Spinal cord (tissue), 10 donors: ENCODE measurements at places on chromosomes 4 and X. TPM values are rescaled to one million over a fixed set of nuclear protein-coding genes. Genes with fewer than 3 reads are reported as not detected.
A peak's percentile ranks its signal among the peaks of the same experiment; 100 is the strongest.

NHS gene
- 17.7 TPM for total RNA-seq

CYP4V2 gene
- total RNA-seq: 25.9 TPM

FHDC1 gene
- total RNA-seq: 2.5 TPM

TRIM75 gene
- total RNA-seq: not detected

CRMP1 gene
- total RNA-seq: 99.1 TPM

MAP7D3 gene
- total RNA-seq: 8.5 TPM

KLKB1 gene
- 23.7 TPM for total RNA-seq

SLC10A6 gene
- 0.66 TPM for total RNA-seq

DNA sequence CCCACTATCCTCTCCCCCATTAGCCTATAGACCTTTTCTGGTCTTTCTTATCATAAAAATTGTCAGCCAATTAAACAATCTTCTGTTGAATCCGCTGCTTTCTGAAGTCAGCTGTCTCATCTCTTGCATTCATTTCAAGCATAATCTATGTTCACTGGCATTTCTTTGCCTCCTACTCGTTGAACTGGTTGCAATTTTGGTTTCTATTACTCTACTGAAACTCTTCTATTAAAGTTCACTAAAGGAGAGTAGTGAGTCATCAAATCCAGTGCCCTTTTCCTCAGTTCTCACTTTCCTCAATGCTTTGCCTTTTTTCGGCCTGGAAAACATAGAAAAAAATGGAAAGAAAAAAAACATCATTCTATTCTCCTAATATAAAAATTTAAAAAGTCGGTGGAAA lies 23.9 kb upstream of the CXCL13 start:
- H3K4me1 ChIP-seq: no peaks in the 10 kb centered on the region
- no peak overlapping the region for H3K4me3 ChIP-seq
- H3K36me3 ChIP-seq: no peaks in the 10 kb centered on the region
- no peak overlapping the region for H3K27ac ChIP-seq
- no peak for DNase-seq

DNA sequence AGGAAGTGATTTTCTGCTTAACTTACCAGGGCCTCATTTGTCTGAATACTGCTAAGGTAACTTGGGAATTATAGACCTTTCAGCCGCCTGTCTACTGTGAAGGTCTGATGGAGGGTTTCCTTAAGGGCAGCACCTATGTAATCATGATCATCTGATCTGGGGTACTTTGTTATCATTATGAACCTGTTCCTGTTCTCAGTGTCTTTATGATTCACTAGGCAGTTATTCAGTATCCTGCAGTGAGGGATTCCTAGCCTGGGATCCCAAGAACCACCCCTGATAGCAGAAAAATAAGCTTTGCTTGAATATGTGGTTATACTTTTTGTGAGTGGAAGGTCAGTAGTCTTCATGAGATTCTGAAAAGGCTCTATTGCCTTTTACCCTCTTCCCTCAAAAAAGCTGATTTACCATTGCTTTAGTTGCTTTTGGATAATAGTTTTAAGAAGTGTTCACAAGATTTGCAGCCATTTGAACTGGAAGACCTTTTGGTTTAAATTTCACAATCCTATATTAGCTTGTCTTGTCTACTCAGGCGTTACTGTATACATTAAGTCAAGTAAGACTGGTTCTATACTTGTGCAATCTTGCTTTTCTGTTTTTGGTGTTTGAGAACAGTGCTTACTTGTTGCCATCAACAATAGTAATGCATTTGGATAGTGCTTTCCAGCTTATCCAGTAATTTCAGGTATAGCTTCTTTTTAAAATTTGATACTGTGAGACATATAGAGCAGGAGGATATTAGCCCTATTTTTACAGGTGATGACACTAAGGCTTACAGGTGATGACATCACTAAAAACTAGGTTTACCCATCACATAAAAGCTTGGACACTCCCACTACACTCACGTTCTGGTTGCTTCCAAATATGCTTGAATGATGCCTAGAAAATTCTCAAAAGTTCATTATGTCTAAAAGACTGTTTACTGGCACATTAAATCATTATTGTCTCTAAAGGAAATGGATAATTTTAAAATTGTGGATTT lies 60.0 kb downstream of the FHIP1A start:
- no peak overlapping the region for H3K4me3 ChIP-seq
- DNase-seq: no peak
- no peaks in the 10 kb centered on the region for H3K36me3 ChIP-seq
- H3K27ac ChIP-seq: no peak overlapping the region

DNA sequence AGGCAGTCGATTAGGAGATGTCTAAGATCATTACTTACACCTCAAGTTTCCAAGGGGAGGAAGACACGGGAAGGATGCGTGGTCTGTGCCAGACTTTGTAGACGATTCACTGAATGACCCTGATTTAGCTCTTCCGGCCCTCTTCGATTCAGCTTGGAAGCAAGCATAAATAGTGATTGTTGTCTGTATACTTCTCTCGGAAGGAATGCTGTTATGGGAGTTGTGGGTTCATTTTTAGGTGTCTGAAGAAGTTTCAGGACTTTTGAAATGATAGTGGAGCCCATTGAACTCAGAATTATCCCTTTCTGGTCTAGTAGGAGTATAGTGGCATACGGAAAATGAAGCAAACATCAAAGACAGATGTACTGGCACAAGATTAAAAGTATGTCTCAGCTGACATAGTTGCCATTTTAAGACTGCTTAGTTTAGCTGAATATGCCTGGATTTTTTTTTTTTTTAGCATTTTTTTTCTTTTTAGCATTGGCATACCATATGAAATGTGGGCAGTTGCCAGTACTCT lies 1.0 kb upstream of the ANKRD17 start:
- peak overlapping the region; percentile 99 for H3K27ac ChIP-seq
- H3K4me3 ChIP-seq: peak overlapping the region; percentile 96
- no peak for DNase-seq
- H3K4me1 ChIP-seq: peaks cover 7% of the 10 kb centered on the region
- no peaks in the 10 kb centered on the region for H3K27me3 ChIP-seq
- no peaks in the 10 kb centered on the region for H3K36me3 ChIP-seq
